ENCODE measurements at places on chromosomes 1 and 21.

DNA sequence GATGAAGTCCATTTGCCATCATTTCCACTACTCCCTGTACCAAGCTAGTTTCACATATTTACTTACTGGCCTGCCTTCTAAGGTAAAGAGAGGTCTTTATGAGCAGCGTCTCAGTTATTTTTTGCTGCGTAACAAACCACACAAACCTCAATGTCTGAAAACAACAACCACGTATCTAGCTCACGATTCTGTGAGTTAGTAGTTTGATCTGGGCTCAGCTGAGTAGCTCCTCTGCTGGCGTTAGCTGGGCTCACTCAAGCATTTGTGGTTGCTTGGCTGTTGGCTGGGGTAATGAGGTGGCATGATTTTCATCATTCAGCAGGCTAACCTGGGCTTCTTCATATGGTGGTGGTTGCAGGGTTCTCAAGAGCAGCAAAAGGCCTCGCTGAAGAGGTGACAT, 225.4 kb downstream of the FOXD2 start:
- no peak for DNase-seq

DNA sequence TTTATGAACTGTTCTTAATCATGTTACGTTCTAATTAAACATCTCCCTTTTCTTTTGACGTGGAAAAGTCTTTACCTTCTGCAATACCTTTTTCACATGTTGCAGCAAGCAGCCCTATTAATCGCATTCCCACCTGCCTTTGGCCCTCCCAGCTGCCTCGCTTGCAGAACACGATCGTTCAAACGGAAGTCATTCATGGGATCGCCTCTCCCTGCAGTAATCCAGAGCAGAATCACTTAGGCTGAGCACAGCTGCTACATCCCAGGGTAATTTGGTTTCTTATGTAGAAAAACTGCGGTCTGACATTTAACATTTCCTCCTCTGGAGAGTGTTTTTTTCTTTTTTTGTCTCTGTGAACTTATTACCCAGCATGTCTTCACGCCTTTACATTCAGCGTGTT, 206.3 kb downstream of the KIF26B start:
- DNase-seq, result no peak

DNA sequence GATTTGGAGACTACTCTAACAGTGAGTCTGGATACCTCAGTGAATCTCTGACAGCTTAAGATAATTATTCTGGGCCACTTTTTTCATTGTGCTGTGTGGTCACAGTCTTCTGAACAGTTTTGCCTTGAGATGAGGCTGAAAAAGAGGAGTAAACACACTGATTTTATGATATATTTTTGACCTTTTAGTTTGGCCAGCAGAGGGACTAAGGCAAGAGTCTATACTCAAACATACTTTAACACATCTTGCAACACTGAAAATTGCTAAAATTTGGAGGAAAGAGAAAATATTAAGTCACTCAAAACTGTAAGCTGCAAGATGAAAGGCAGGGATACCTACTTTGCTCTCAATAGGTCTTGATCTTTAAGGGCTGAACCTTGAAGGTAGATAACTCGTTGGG, 182.7 kb downstream of the KCNT2 start:
- no peak for DNase-seq

DNA sequence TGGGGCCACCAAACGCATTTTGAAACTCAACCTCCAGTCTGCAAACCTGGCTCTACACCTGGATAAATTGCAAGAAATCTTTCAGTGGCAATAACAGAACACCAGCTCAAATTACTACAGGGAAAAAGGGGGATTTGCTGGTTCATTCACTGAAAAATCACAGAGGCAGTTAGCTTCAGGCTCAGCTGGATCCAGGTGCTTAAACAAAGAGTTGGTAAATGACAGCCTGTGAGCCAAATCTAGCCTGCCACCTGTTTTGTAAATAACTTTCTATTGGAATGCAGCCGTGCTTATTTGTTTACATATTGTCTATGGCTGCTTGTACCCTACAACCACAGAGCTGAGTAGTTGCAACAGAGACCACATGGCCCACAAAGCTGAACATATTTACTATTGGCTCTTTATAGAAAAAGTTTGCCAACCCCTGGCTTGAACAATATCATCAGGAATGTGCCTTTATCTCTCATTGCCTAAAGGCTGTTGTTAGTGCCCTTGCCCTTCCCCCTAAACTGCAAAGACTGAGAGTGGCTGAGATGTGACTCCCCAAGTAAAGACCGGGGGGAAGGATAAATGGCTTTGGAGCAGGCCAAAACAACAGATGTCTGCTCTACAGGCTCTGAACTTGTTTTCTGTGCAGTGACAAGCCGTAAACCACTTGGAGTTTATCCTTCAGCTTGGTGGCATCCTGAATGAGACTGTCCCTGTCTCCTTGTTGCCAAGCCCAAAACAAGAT, 21.5 kb upstream of the PTPRF start:
- DNase-seq, result no peak

DNA sequence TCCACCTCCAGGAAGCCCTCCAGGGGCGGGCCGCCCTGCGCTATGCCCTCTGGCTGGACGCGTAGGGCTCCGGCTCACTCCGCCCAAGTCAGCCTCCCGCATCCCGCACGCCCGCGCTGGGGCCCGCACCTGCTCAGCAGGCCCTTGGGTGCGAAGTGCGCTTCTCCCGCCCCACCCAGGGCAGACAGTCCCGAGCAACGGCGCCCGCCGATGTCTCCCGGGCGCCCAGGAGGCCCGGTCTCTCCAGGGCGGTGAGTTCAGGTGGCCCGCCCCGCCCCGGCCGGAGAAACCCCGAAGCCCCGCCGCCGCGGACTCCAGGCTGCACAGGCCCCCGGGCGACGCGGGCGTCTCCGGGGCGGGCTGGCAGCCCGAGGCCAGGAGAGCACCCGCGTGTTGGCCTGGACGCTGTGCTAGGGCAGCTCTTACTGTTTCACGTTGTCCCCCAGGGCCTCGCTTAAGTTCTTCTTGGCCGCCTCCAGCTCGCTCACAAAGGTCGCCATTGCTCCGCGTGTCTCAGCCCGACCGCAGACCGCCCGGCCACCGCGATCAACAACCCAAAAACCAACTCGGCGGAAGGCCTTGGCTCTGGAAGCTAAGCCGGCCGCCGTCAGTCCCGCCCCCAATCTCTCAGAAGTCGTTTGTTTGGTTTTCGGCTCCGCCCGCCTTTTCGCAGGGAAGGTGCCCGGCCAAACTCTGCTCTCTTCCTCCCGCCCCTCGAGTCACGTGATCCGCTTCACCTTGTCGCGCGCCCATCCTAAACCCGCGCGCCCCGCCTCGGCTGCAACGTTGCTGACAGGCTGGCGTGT, at the start of gene TADA1:
Gene TADA1 (minus strand): TSS at position 531 of the 806 bp plus-strand sequence. CDS start 31 bp downstream, at position 500.
- peak; percentile 99 for DNase-seq

GRCh38 chr1:225700164-225700821, 47.4 kb upstream of the ENAH start:
- no peak for DNase-seq

GRCh38 chr1:240086726-240087125, 5.0 kb upstream of the FMN2 start:
- no peak for DNase-seq

DNA sequence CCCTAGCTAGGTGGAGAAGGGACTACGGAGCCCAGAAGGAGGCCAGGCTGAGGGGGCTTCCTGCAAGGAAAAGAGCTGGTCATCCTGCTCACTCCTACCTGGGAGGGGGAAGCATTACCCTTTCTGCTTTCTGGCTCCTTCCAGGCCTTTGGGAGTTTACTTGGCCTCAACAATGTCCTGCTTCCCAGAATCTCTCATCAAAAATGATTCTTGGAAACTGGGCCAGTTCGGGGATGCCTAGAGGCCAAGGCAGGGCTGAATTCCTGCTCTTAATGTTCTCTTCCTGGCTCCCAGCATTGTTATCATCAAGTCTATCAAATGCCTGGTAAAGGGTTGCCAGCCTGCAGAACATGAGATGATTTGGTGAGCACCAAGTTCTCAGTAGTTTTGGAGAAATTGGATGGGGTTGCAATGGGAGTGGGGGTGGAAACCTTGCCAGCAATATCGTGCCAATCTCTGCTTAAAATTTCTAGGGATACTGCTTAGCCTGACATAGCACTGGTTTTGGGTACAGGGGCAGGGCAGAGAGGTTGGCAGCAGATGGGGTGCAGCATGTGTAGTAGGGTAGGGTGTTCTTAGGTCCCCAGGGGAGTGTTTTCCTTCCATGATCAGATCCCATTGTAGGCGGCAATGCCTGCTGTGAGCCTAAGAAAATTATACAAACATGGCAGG, 7.7 kb upstream of the PAFAH2 start:
- no peak for DNase-seq

- no peak for DNase-seq
These were observed 16.4 kb downstream of the ECHDC2 start for GRCh38 chr1:52904927-52905698.

DNA sequence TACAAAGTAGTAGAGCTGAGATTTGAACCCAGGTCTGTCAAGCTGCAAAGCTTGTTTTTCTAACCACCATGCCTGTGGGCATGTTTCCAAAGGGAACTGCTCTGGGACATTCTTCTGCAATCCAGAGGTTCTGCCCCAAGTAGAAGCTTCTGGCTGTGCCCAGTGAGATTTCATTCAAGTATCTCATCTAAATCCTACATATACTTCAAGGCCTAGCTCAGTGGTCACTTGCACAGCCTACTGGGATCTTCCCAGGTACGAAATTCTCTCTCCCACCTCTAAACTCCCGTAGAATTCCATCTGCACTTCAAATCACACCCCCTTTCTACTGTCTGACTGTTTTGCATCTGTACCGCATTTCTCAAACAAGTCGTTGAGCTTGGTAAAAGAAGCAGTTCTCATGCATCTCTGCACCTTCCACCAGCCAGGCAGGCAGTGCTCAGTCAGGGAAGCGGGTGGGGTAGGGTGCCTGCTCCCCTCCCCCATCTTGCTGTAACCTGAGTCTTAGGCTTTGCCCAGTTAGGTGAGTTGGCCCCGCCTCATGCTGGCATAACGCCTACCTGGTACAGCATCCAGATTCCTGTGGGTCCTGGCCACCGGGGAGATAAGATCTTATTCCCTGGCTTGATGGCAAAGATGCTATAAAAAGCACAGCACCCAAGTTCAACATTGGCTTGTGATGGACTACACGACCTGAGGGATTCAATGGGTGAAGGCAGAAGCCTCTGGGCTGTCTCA, 13.5 kb downstream of the SLC9A1 start:
- DNase-seq, result no peak

- no peak for DNase-seq
These were observed 2.3 kb downstream of the LHX9 start for GRCh38 chr1:197919346-197920066.
